Erythroblast (primary cell): ENCODE measurements at places on chromosomes 7 and 10.
A peak's percentile ranks its signal among the peaks of the same experiment; 100 is the strongest.

- peak; percentile 10 for DNase-seq
These were observed 146.5 kb downstream of the TMEM178B start for GRCh38 chr7:141220263-141220880.

- no peak for DNase-seq
These were observed 199.2 kb downstream of the JCAD start for GRCh38 chr10:29860166-29860565.

- DNase-seq: peak; percentile 51
These were observed 53.8 kb downstream of the MCMBP start for GRCh38 chr10:119818889-119819270.

GRCh38 chr7:53350241-53350640, 314.8 kb downstream of the POM121L12 start:
- DNase-seq: no peak

GRCh38 chr7:116805100-116805544, 57.3 kb upstream of the CAPZA2 start:
- no peak for DNase-seq

DNA sequence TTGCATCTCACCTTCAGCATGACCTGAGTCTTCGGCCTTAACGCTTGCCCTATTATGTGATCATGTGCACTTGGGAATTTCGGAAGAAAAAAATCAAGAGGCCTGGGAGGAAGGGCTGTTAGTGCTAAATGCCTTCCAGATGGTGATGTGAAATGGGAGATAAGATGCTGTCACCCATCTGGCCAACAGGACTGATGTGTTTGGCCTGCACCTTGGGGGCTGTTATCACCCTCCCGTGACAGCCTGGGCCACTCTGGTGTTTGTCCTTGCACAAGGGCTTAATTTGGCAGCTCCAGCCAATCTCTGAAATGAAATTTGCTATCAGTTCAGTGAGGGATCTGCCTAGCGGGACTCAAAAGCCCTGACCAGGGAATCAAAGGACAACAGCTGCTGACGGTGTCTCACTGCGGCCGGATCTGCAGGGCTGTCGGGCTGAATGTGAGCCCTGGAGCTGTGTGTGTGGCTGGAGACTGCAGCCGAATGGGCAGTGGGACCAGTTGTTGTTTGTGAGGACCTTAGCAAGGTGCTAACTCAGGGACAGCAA, 131.4 kb upstream of the BTBD16 start:
- no peak for DNase-seq

GRCh38 chr7:117827862-117828261, 45.4 kb downstream of the CTTNBP2 start:
- DNase-seq: no peak

DNA sequence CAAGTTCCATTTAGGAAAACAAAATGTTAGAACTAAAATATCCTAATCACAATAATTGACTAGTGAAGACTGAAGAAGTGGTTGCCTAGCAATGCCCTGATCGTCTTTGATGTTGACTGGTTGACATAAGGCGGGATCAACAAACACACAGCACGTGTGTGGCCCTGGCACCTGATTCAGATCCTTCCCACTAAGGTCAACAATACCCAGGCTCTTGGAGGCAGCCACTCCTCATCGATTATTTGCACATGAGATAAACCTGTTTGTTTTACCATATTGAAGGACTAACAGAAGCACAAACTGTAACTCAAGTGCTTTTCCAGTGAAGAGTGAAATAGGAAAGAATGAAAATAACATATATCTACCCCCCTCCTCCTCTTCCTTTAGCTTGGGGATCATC, 15.6 kb downstream of the FANK1 start:
- DNase-seq: no peak

DNA sequence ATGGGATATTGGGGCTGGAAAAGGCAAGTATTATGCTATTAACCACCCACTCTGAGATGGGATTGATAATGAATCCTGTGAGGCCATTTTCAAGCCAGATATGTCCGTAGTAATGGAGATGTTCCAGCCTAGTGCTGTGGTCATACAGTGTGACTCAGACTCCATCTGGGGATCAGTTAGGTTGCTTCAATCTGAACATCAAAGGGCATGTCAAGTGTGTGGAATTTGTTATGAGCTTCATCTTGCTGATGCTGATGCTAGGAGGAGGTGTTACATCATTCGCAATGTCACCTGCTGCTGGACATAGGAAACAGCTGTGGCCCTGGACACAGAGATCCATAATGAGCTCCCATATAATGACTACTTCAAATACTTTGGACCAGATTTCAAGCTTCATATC, 144.7 kb downstream of the PLCE1 start:
- DNase-seq: no peak

GRCh38 chr7:45909561-45909960, 11.5 kb downstream of the IGFBP3 start:
- DNase-seq: no peak

GRCh38 chr10:77101341-77101740, 536.3 kb downstream of the KCNMA1 start:
- no peak for DNase-seq

- peak; percentile 8 for DNase-seq
These were observed 433.6 kb downstream of the ACTR3B start for GRCh38 chr7:153193144-153193595.

DNA sequence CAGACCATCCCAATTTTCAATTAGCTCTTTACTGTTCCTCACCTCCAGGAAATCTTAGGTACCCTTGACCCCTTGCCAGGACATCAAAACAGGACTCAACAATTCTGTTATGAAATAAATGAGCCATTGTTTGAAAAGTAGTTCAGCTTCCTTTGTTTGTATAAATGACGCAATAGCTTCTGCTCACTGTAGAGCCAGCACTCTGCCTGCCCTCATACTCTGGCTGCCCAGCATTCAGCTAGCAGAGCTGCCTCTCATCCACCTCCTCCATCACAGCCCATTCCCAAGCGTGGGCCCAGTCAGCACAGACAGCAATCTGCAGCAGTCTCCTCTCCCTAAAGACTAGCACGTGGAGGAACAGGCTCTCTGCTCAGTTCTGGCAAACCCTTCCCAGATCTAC, 478.6 kb downstream of the GRID1 start:
- DNase-seq: no peak

GRCh38 chr10:13872411-13872810, 285.6 kb downstream of the PRPF18 start:
- DNase-seq: no peak

DNA sequence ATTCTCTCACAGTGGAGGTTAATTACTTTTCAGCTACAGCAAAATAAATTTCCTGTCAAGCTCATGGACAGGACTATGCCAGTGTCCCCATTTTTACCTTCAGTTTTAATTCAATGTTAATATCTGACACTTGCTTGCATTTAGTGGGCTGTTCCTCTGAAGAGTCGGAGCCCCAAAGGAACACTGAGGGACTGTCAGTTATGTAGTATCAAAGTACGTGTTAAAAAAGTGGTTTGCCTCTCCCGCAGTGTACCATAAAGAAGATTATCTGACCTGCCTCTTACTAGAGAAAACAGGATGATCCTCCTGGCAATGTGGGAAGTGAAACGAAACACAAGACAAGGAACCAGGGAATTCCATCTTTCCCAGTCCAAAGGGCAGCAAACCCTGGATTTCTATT, 1010.9 kb upstream of the PHF14 start:
- DNase-seq: no peak

GRCh38 chr10:49369216-49370162, 26.4 kb downstream of the DRGX start:
- no peak for DNase-seq

GRCh38 chr10:33099748-33100147, 141.7 kb upstream of the ITGB1 start:
- DNase-seq: no peak

DNA sequence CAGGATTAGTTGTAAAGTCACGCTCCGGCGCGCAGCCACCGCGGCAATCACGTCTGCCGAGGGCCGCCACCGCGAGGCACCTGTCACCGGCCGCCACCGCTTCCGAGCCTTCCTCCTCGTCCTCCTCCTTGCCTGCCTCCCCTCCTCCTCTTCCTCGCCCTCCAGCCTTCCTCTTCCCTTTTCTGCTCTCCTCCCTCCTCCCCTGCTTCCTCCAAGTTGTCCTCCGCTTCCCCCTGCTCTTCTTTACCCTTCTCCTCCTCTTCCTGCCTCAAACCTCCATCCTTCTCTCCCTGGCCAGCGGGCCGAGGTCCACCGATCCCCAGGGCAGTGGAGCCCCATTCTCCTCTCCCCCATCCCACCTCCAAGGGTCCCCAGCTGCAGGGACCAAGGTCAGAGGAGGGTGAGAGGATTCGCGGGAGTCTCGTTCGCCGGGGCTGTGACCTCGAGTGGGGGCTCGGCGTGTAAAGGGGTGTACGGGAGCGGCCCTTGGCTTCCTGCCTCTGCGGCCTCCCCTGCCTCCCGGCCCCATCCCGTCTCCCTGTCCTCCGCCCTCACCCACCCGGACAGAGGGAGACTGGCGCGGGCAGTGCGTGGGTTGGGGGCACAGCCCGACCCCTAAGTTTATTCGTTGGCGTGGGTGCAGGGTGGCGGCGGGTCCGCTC, 89.5 kb upstream of the PAX2 start:
- DNase-seq: no peak

DNA sequence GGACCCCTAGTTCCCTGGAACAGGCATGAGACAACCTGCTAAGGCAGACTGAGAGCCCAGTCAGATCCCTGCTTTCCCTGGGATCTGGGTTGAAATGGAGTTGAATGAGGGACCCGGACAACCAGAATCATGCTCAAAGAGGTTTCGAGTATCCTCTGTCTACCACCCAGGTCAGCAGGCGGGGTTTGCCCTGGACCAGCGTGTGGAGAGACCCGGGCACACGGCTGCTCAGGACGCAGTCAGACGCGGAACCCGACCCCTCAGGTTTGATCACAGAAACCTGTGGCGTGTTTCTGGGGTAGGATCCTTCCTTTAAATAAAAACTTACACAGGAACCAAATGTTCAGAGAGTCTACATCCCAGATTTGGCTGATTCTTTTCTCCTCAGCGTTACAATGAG, 330.6 kb downstream of the PTPRN2 start:
- no peak for DNase-seq

GRCh38 chr10:103731609-103732270, 123.6 kb downstream of the SH3PXD2A start:
- no peak for DNase-seq

GRCh38 chr7:82080254-82080927, 310.5 kb upstream of the HGF start:
- DNase-seq: no peak

- no peak for DNase-seq
These were observed 2.9 kb upstream of the WDFY4 start for GRCh38 chr10:48681740-48682139.

DNA sequence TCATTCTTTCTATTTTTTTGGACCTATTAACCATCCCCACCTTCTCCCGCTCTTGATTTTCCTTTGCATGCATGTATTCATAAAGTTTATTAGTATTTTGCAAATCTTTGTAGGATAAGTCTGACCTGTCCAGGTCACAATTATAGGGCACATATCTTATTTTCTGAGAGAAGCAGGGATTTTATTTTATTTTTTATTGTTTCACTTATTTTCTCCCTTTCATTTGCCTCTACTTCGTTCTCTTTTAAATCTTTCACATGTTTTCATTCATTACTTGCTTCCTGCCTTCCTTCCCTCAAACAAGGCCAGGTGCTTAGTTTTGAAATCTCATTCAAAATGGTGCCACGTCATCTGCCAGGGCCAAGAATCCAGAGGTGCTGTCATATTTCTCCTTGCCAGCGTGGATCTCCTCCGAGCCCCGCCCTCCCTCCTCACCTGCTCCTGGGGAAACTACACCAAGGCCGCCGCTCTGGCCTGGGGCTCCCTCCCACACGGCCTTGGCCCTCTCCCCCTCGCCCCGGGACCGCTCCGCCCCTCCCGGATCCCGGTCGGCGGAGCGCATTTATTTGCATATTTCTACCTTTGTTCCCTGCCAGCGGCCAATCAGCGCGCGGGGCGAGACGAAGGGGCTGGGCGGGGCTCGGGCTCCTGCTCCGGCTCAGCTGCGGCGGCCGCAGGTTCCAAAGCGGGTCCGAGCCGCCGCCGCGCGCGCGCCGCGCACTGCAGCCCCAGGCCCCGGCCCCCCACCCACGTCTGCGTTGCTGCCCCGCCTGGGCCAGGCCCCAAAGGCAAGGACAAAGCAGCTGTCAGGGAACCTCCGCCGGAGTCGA, at the start of gene TSPAN13:
Gene TSPAN13, plus strand, starts transcription at position 654 of the 830 bp plus-strand sequence. CDS start 213 bp downstream, outside the sequence.
- DNase-seq: peak; percentile 89

DNA sequence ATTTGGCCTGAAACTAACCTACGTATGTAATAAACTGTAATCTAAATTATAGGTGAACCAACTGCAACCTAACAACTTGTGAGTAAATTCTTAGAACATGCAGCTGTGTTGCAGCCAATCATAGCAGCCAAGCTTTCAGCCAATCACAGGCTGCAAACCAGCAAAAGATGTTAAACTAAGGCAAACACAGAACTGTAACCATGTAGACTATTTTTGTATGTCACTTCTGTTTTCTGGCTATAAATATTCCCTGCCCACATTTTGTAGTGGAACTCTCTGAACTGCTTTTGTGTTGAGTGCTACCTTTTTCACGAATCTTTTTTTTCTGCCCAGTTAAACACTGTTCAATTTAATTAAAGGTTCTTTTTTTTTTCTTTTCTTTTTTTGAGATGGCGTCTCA, 28.2 kb upstream of the ZPBP start:
- DNase-seq: no peak

DNA sequence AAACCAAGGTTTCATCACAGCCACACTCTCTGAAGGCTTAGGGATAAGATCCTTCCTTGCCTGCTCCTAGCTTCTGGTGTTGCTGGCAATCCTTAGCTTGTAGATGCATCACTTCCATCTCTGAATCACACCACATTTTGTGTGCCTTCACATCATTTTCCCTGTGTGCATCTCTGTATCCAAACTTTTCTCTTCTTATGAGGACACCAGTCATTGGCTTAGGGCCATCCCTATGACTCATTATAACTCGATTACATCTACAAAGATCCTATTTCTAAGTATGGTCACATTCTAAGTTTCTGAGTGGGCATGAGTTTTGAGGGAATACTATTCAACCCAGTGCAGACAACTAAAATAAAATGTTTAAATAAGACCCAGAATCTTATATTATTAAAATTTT, 121.7 kb downstream of the C7orf25 start:
- DNase-seq: no peak

- no peak for DNase-seq
These were observed 176.3 kb downstream of the CDK14 start for GRCh38 chr7:90772410-90772809.

DNA sequence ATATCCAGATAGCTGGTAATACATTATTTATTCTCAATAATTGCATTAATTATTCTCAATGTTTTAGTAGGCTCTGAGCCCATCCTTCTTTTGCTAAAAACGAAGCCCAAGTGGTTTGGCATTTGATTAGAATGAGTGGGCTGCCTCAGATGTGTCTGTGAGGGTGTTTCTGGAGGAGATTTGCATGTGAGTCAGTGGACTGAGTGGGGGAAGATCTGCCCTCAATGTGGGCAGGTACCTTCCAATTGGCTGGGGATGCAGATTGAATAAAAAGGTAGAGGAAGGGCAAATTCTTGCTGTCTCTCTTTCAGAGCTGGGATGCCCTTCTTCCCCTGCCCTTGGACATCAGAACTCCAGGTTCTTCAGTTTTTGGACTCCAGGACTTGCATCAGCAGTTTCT, 290.6 kb upstream of the SMIM30 start:
- no peak for DNase-seq

DNA sequence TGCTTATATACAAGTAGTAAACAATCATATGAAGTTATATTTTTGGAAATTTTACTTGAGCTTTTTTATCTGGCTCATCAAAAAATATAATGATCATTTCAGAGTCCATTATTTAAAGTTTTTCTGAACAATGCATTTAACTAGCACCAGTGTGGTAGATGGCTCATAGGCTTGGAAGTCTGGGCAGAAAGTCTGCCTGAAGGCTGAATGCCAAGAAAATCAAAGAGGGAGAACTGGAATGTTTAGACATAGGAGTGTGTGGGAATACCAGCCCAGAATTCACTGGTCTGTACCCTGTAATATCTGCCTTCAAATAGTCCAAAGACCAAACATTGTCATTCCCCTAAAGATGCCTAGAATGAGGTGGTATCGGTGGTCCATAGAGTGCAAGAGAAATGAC, 40.3 kb upstream of the ANK3 start:
- no peak for DNase-seq
